ENCODE measurements at places on chromosomes 2 and 18.

- DNase-seq = no peak
Measured at GRCh38 chr2:44620189-44620990, 258.6 kb downstream of the CAMKMT start.

DNA sequence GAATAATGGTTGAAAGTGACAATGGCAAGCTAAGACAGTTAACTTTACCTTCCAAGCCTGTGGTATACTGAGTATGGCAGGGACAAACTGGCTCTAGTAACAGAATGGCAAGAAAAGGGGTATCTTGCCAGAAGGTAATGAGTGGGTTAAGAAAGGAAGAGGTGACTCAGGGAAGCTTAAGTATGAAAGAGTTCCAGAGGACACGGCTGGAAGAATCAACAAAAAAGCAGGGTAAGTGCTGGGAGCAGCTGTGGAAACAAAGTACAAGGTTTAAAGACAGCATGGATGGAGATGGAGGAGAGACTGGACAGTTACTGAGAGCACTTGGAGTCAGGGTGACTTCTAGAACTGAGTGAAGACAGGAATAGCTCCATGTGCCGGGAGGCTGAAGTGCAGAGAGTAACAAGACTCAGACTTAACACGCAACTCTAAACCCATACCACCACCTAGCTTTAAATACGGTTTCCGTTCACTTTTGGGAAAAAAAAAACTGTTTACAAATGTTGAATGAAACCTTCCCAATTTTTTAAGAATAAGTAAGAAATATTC is 69.0 kb downstream of the REV1 start:
- DNase-seq = no peak

- no peak for DNase-seq
Measured at GRCh38 chr18:25243257-25243656, 108.7 kb downstream of the ZNF521 start.

DNA sequence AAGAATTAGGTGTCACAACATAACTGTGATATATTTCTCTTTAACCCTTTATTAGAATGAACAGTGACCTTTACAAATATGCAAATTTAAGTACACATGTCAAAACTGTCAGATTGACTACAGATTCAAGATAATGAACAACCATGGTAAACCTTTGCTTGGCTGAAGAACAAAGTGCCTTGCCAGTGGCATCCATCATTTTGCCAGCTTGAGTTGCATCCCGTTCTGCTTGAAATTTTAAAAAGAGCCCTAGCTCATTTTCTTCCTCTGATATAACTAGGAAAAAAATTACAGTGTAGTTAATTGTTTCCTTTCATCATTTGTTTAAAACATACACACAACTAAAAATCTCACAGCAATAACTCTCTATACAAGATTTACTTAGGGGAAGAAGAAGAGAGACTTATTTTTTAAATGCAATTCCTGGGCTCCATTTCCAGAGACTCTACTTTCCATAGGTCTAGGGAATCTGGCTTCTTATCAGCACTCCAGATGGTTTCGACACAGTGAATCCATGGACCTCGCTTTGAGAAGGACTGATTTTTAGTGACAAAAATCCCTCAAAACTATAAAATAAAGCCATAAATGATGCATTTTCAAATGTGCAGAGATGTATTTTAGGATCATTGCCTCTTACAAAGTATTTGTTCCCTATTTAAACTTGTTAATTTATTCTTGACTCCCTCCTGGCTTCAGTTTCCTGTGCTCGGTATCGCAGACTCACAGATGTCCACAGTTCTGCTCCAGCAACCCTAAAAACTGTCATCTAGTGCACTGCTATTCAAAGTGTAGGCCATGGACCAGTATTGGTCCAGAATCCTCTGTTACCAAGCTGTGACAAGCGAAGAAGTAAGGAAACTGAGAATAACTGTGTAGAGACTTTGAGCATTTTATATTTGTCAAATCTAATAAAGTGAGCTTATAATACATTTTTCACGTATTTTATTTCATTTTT is 50.1 kb downstream of the ICA1L start:
- no peak for DNase-seq

DNA sequence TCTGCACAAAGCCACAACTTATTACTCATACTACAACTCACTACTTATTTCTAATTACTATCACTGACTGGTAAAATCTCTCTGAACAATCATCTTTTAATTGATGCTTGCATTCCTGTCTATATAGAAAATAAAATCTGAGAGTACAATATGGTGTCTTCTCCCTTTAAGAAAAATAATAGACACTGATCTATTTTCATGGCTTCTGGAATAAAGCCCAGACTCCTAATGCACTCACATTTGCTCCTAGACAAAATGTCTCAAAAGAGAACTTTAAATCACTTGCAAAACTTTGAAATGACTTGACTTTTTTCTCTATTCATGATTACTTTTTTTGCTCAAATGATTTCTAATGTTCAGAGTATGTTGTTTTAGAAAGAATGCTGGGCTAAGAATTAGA is 28.7 kb downstream of the ESCO1 start:
- no peak for DNase-seq

- DNase-seq = no peak
Measured at GRCh38 chr2:189466656-189467055, 25.4 kb downstream of the WDR75 start.

DNA sequence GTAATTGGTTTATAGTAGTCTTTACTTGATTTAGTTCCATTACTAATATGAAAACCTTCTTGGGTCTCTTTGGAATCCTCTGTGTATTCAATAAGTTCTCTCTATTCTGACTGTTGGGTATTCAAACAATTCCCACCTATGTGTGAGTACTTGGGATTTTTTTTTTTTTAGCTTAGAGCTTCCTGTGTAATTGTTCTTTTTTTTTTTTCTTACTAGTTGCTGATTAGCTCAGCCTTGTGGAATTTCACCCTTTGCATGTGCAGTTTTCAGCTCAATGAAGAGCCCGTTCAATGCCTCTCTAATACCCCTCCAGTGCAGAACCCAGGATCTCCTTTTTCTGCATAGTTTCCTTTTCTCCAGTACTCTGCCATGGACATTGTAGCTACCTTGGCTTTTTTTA is 339.1 kb upstream of the GALNT5 start:
- no peak for DNase-seq

GRCh38 chr2:151918308-151918707 is 90.1 kb upstream of the ARL5A start:
- no peak for DNase-seq

GRCh38 chr2:43171789-43172188 is 54.6 kb downstream of the ZFP36L2 start:
- DNase-seq = no peak

DNA sequence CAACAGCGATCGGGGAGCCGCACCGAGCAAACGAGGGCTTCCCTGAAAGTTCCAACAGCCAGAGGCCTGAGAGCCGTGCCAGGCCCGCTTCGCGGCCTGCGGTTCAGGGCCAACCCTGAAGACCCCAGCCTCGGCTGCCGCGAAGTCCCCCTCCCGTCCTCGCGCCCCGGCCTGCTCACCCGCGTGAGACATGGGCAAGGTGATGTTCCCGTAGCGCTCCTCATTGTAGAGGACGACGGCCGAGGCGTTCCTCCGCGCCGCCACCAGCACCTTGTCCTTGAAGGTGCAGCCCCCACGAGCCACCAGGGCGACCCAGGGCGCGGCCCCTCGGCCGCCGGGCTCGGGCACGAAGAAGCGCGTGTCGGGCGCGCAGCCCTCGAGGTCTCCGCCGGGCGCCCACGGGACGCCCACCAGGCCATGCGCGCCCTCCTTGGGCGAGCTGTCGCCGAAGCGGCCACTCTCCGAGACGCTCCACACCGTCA is 510 bp downstream of the RNF149 start:
- no peak for DNase-seq

DNA sequence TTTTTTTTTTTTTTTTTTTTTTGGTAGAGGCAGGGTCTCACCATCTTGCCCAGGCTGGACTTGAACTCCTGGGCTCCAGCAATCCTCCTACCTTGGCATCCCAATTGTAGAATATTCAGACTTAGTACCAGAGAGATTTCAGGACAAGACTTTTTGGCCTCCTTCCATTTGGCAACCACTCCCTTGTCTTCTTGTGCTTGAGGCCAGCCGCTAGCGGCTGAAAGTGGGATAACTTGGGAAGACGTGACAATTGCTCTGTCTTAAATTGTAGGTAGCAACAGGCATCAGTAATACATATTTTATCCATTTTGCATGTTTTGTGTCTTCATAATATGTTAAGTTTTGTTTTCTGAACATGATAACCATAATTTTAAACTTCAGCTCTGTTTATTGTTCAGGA is 53.3 kb upstream of the TTN start:
- DNase-seq = no peak

- DNase-seq = no peak
Measured at GRCh38 chr2:81647715-81648230, 1343.2 kb upstream of the LRRTM1 start.

DNA sequence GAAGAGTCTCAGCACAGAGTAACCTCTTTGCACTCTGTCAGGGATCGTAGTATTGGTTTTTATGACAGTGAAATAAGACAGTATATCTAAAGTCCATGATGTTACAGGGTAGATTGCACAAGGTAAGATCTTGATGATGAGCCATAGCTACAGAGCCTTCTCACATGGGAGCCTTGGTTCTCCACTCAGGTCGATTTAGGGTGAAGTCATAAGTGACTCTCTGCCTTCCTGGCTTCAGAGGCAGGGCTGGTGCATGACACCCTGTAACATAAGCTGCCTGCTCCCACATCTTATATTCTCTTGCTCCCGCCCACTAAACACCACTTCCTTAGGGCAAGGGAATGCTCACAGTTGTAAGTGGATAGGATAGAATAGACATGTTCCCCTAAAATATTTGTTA is 13.3 kb downstream of the DAPL1 start:
- no peak for DNase-seq

DNA sequence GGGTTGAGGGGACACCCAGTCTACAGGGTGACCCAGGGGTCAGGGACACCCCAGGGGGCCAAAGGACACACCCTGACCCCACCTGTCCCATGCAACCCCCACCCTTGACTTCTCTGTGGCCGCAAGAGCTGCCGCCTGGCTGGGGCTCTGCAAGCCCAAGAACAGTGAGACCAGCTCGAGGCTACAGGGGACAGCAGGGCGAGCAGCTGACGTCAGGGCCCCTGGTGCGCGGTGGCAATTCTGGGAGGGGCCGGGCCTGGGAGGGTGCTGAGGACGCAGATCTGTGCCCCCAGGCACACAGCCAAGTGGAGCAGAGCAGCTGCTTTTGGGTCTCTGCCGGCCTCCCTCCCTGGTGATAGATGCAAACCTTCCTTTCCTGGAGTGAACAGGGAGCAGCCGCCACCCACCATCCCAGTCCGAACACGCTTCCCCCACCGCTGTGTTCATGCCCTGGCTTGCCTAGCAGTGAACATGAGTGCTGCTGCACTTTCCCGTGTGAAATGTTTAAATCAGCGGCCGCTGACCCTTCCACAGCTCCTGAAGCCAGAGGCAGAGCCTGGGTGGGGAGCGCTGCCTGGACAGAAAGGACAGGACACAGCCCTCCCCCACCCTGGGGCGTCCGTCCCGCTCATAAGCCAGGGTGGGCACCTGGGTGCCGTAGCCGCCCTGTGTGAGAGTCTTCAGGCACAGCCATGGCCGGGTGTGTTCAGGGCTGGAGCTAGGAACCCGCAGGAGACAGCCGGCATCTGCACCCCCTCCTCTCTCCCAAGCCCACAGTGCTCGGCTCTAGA is 46.9 kb downstream of the SLC66A2 start:
- DNase-seq = no peak

- no peak for DNase-seq
Measured at GRCh38 chr2:179692043-179692442, 169.4 kb downstream of the ZNF385B start.

DNA sequence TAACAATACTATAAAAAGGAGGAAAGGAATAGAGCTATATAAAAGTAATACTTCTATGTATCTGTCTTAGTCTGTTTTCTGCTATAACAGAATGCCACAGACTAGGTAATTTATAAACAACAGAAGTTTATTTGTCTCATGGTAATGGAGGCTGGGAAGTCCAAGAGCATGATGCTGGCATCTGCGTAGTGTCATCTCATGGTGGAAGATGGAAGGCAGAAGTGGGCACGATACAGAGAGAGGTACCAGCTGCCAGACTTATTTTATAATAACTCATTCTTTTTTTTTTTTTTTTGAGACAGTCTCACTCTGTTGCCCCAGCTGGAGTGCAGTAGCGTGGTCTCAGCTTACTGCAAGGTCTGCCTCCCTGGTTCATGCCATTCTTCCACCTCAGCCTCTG is 4.3 kb downstream of the DHX57 start:
- DNase-seq = no peak

DNA sequence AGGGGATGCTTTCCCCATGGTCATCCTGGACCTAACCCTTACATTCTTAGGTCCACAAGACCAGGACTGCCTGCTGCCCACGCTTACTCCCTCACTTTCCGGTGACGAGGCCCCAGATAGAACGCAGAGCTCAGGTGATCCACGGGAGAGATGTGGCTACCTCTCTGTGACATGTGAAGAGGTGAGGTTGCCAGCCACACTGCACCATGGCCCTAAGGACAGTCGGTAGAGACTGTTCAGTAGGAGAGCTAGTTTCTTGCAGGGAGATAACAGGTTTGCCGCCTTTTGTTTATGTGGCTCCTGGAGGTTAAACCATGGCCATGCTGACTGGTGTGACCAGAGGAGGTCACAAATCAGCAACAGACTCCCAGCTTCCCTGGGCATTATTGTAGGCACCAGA is 71.4 kb downstream of the WDSUB1 start:
- no peak for DNase-seq

GRCh38 chr18:48399303-48400075 is 9.7 kb downstream of the ZBTB7C start:
- no peak for DNase-seq

- no peak for DNase-seq
Measured at GRCh38 chr2:12486205-12487118, 230.3 kb upstream of the TRIB2 start.

GRCh38 chr18:15165048-15165447 is 417.1 kb downstream of the ANKRD30B start:
- no peak for DNase-seq

GRCh38 chr2:77664491-77664890 is 142.3 kb upstream of the LRRTM4 start:
- no peak for DNase-seq

GRCh38 chr2:28490558-28490957 is 5.3 kb upstream of the PLB1 start:
- DNase-seq = no peak

DNA sequence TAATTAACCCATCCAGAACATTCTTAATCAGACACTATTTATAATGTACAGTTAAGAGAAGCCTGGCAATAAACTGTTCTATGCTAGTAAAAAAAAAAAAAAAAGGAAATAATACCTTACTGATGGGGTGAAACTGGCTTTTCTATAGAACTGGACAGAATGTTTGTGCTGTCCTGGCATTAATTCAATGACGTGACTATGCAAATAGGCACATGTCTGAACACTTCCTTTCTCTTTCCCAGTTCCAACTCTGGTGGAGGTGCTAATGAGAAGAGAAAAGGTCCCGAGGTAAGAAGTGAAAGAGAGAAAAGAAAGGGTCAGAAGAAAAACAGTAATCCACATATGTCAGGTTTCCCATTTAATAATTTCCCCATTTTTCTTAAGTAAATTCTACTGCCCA is 508.4 kb downstream of the ZEB2 start:
- no peak for DNase-seq
